ENCODE measurements at places on chromosomes 11 and 22. TPM values are rescaled to one million over a fixed set of nuclear protein-coding genes. Genes with fewer than 3 reads are reported as not detected.
A peak's percentile ranks its signal among the peaks of the same experiment; 100 is the strongest.

DNA sequence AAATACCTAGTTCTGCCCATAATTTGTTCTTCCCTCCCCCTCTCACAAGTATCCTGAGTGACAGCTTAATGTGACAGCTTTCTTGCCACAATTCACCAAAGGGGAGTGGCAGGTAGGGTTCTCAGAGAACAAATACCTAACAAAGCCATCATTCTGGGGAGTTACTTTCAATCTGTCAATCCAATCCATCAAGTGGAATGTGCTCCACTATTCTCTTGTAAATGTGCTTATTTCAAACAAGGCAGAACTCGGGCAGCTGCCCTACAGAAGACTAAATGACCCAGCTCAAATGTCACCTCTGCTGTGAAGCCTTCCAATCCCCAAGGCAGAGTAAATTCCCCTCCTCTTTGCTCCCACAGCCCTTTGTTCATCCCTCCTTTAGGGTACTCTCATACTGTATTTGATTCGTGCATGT is 27.8 kb downstream of the LGR4 start:
- DNase-seq, result no peak

DNA sequence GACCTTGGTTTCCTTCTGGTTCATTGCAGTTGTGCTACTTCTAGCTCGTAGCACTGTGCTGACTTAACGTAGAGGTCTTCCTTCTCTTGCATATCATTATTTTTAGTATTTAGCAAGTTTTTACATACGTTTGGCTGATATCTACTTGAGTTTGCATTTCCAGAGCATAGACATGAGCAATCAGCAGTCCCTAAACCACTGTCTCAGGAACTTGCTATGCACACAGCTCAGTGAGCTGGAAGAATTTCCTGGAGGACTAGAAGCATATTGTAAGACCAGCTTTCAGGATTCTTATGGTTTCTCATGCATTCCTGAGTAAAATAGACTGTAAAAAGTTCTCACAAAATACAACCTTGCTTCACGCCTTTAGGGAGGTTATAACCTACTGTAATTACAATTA is 226.7 kb upstream of the PDGFD start:
- DNase-seq, result no peak

DNA sequence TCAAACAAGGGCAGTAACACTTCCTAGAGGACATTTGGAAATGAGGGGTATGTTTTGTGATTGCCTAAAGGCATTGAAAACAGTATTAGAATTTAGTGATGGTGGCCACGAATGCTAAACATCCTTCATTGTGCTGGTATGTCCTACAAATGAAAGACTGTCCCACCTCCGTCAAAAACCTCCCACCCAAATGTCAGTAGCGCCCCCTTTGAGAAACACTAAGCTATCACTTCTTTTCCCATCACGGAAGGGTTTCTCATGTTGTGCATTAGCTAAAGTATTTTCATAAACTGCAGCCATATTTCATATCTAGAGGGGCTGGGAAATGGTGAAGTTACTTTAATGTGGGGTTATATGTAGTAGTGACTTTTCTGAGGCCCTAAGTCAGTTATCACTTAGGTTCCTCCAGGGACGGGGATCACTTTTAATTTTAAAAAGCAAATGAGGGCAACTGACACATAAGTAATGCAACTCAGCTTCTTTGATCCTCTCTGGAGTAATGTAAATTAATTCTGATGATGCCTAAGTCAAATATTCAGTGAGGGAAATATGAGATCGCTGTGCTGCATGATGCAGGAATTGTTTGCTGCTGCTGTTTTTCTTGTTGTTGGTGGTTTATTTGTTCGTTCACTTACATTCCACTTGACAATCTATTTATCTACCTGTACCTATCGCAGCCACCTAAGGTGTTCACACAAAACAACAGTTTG is 1403.4 kb upstream of the TENM4 start:
- no peak for DNase-seq

GRCh38 chr11:78647986-78648875 is 73.6 kb upstream of the NARS2 start:
- DNase-seq, result no peak

DNA sequence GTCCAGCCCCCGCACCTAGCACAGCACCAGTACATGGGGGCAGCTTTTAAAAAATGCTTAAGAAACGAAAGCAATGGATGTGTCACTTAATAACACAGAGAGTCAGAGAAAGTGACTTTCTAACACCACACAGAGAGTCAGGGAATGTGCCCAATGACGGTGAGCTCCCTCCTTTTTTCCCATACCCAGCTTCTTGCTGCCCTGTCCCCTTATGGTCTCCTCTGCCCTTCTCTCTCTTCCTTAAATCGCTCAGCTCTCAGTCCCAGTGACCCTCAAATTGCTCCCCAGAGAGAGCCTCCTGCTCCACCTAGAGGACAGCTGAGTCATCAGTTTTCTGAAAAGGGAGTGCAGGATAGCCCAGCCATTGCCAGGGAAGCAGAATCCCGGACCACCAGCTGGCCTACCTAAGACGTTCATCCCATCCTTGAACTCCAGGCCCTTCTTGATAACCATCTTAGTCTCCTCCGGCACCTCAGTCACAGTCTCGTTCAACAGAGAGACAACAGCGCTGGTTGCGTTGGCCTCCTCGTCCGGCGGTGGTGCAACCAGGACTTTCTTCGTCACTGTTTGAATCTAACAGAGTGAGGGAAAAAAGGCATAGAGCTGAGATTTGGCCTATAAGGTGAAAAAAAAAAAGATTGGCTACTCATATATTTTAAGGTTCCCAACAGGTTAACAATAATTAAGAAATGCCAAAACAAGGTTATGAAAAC is 113.5 kb downstream of the SLC1A2 start:
- peak; percentile 26 for DNase-seq

GRCh38 chr11:64887757-64888405 is 9.5 kb upstream of the EHD1 start:
- DNase-seq, result no peak

- DNase-seq, result no peak
Observed at GRCh38 chr11:103671143-103671651, 365.2 kb upstream of the DDI1 start.

- DNase-seq, result no peak
Observed at GRCh38 chr22:47213571-47214230, 451.3 kb downstream of the TBC1D22A start.

DNA sequence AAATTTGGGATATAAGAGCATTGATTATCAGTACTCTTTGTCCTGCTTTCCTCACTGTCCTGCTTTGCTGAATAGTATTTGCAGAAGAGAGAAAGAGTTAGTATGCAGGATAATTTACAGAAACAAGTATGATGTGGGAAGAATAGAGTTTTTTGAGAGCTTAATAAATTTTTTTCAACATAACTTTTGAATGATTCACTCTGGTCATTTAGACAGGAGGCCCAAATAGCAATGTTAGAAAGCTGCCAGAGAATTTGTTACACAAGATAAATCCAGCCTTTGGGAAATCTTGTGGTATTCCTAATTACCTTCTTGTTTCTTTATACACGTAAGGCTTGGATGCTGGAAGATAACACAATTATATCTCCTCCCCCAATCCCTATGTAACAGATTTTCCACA is 484.6 kb downstream of the CNTN5 start:
- DNase-seq, result no peak

DNA sequence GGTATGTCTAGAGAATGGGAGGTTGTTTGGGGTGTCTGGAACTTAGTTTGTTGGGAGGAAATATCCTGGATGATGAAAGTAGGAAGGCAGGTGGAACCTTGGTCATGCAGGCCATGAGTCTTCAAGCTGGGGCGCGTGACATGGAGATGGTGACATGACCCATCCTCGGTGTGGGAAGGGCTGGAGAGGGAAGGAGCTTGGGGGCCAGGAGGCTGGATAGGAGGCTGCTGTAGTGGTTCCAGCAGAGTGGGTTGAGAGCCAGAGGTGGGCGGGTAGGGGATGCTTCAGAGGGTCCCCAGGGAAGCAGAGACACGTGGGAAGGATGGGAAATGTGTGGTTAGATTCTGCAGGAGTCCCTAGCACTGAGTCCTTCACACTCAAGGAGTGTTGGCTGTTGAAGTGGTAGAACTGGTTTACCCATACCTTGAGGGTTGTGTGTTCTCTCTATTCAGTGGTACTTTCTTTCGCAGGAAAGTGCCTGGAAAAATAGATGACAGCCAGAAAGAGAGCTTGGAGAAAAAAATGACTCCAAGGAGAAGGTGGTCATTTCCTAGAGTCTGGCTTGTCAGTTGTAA is 56.8 kb downstream of the LDLRAD3 start:
- DNase-seq, result no peak

GRCh38 chr11:44608651-44608990 is 43.2 kb downstream of the CD82 start:
- no peak for DNase-seq

GRCh38 chr11:66814678-66815077 is 28.6 kb upstream of the RCE1 start:
- DNase-seq, result no peak

- DNase-seq, result no peak
Observed at GRCh38 chr11:75524665-75525432, 892 bp downstream of the GDPD5 start.

DNA sequence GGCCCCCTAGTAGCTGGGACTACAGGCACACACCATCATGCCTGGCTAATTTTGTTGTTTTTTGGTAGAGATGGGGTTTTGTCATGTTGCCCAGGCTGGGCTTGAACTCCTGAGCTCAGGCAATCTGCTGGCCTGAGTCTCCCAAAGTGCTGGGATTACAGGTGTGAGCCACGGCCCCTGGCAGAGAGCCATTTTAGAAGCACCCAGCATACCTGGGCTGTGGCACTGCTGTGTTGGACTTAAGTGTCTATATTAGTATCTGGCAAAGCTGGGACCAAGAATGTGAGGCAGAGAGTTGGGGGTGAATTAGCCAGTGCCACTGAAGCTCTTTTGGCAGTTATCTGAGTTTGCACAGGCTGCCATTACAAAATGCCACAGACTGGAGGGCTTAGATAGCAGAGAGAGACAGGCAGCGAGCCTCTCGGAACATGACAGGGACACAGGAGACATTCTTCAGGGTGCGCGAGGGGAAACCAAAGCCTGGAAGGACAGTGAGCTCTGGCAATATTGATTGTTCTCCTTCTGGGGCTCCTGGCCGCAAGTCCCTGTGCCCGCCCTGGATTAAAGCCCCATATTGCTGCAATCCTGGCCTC is 87.7 kb upstream of the ALX4 start:
- no peak for DNase-seq

The SEZ6L gene
- 0.48 TPM for polyA plus RNA-seq

The ENTHD1 gene
- not detected for polyA plus RNA-seq

The OTOG gene
- not detected for polyA plus RNA-seq

The VSIG10L2 gene
- 0.08 TPM for polyA plus RNA-seq

All from urinary bladder (tissue), 4 donors.